Erythroblast (primary cell): ENCODE measurements at places on chromosomes 6 and 20.

DNA sequence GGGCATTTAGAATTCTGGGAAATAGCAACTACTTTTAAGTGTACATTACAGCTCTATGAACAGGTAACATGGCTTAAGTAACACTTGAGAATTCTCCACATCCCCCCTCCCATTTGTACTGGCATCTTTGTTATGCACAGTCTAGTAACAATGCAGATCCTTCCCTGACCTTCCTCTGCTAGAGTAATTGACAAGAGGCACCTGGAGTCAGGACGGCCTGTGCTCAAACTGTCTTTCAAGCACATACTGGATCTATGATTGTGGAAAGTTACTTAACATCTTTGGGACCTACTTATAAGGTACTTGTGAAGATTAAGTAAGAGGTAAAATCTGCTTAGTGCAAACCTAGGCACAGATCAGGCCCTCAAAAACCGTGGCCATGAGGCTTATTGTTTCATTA, 21.9 kb upstream of the GSTA3 start:
- DNase-seq, result no peak

DNA sequence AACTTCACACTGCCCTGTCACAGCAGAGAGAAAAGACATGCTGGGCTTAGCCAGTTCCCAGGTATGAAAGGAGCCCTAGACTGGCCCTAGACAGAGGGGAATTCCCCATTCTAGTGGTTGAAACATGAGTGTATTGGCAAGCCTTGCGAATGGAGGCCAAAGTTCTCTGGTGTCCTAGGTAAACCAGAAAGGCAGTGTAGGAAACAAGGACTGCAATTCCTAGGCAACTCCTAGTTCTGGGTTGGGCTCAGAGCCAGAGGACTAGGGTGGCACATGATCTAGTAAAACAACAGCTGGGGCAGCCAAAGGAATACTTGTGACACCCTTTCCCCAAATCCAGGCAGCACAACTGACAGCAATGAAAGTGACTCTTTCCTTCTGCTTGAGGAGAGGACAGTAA, 265.0 kb upstream of the EPHA7 start:
- no peak for DNase-seq

DNA sequence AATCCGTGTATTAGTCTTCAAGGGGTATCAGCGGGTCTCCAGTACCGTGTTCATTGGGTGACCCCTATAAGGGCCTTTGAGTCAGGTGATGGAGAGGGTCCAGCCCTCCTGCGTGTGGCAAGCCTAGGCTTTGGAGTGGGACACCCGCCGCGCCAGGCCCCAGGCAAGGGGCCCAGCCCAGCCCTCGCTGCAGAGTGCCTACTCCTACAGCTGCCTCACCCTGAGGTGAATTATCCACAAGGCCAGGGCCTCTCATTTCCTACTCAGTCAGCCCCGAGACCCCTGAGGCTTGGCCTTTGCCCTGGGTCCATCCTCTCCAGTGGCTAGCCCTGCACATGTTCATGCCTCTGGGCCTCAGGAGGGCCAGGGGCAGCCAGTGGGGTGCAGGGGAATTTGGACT, 45.1 kb downstream of the TMEM242 start:
- no peak for DNase-seq

DNA sequence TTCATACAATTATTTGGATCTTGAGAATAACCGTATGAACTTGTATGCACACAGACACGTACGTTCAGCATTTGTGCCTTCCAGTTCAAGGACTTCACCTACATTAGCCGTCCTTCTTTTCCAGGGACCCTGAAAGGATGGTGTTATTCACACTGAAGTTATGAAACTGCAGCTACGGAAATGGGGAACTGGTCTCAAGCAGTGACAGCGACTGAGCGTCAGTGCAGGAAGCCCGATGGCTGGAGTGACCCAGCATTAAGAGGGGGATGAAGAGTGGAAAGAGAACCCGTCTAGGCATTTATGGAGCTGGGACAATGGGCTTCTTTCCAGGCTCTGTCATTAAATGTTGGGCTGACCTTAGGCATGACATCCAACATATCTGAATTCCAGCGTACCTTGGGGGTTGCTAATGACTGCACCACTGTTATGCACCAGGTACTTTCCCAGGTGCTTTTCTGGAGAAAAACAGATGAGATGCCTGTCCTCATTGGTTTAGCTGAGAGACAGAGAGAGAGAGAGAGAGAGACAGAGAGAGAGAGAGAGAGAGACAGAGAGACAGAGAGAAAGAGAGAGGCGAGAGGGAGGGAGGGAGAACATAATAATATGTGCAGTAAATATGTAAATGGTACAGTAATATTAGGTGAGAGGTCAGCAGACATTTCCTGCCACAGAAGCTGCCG, 204.7 kb upstream of the EXOC2 start:
- no peak for DNase-seq

DNA sequence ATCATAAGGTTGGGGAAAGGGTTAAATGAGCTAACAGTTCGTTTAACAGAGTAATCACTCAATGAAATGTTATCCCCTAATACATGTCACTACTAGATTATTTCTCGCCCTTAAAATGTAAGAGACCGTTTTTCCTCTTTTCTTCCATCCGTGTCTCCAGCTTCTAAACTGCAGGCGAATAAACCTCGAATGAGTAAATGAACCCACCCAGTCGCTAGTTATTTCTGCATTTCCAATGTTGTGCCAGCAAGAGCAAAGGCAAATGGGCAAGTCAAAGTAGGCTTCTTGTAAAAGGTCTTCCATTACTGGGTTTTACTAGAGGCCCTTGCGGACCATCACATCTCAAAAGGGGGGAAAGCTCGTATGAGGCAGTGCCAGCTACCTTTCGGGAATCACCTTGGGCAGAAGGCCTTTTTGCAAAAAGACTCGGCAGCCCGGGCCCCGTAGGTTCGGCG, 400 bp upstream of the SMAP1 start:
- DNase-seq, result no peak

- DNase-seq, result no peak
These were observed 138.4 kb upstream of the FOXA2 start for GRCh38 chr20:22722811-22723210.
